ENCODE measurements at places on chromosomes 16 and 17.

GRCh38 chr17:9202532-9202931, 181.2 kb downstream of the NTN1 start:
- no peak for DNase-seq

- no peak for DNase-seq
Measured at GRCh38 chr17:61218438-61218837, 181.2 kb upstream of the TBX2 start.

DNA sequence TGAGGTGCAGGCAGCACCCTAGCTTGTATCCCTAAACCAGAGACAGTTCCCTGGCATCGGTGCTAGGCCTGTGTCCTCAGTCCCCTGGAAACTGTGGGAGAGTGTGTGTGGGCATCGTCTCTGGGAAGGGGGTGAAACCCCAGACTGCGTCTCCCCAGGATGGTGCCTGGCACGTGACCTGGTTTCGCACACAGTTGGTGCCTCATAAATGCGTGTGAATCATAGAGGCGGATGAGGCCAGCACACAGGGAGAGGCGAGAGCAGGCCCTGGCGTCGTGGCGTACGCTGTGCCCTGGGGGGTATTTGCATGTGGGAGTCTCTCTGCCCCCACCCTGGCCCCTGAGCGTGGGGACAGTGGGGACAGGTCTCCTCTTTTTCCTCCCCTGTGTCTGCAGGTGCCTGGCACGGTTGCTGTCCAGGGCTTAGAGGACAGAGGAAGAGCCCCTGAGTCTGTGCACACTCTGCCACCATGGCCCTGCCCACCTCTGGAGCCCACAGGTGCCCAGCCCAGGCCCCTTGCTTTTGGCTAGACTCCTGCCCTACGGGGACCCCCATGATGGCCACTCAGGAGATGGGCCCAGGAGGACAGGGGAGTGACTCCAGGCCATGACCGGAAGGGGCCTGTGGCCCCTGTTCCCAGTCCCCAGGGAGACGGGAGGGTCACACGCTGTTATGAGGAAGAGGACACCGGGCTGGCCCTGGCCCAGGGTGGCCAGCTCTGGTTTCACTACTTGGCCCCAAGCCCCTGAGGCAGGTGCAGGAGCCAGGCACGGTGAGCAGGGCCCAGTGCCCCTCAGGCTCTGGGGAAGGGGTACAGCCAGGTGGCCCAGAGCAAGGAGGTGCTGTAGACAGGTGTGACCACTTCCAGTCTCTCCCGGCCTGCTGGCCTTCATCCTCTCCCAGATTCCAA, 1.3 kb upstream of the FSCN2 start:
- no peak for DNase-seq

DNA sequence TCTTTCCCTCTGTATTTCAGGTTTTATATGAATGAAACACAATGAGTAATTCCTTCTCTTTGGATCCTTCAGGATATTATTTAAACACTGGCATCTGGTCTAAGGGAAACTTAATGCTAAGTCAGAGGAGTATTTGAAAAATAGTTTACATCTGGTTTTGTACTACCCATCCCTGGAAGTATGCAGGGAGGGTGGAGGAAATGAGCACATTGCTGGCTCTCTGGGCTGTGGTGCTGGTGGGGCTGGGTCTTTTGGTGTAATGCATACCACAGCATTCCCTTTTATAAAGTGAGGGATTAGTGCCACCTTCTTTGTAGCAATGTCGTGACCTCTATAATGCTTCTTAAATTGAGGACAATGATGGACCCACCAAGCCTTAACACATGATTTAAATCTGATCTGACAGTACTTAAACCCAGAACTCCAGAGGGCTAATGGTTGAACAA, 105.5 kb upstream of the AXIN2 start:
- no peak for DNase-seq

GRCh38 chr17:21275047-21275578, 9.4 kb upstream of the MAP2K3 start:
- no peak for DNase-seq

DNA sequence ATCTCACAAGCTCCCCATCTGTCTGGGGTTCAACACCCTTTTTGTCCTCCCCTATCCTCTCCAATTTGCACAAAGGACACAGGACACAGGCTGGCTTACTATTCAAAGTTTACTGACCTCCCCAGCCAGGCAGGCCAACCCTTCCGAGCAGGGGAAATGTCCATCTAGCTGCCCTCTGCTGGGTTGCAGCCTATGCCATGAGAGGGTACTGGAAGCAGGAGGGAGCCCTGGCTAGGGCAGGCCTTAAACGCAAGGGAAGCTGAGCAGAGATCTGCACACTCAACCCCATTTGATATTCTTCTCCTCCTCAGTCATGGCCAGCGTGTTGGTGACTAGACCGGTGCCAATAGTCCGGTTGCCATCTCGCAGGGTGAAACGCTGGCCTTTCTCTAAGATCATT, 3.5 kb downstream of the TUFM start:
- no peak for DNase-seq

DNA sequence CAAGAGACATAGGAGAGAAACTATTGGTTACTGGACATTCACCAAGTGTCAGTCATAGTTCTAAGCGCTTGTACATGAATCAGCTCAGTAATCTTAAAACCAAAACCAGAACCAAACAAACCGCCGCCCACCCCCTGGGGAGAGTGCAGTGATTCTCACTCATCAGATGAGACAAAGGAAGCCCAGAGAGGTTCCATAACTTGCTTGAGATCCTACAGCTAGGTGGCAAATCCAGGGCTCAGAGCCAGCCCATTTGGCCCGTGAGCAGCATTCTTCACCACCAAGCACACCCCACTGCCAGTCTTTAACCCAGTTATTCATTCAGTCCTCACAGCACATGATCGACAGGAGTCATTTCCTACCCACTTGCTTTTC, 37.2 kb upstream of the RGS9 start:
- DNase-seq = peak; percentile 58

Measured in C1 segment of cervical spinal cord (tissue), 14 donors.